ENCODE measurements at places on chromosomes 6 and 20.
A peak's percentile ranks its signal among the peaks of the same experiment; 100 is the strongest.

DNA sequence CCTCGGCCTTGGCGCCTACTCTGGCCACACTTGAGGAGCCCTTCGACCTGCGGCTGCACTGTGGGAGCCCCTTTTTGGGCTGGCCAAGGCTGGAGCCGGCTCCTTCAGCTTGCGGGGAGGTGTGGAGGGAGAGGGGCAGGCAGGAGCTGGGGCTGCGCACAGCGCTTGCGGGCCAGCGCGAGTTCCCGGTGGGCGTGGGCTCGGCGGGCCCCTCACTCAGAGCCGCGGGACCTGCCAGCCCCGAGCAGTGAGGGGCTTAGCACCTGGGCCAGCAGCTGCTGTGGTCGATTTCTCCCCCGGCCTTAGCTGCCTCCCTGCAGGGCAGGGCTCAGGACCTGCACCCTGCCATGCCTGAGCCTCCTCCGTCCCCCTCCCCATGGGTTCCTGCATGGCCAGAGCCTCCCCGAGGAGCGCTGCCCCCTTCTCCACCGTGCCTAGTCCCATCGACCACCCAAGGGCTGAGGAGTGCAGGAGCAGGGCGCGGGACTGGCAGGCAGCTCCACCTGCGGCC, 136.8 kb downstream of the EPHA7 start:
- DNase-seq: peak; percentile 74

GRCh38 chr6:43996618-43997344, 130.5 kb downstream of the MRPL14 start:
- no peak for DNase-seq

GRCh38 chr20:32535316-32535952, 49.7 kb downstream of the NOL4L start:
- no peak for DNase-seq

DNA sequence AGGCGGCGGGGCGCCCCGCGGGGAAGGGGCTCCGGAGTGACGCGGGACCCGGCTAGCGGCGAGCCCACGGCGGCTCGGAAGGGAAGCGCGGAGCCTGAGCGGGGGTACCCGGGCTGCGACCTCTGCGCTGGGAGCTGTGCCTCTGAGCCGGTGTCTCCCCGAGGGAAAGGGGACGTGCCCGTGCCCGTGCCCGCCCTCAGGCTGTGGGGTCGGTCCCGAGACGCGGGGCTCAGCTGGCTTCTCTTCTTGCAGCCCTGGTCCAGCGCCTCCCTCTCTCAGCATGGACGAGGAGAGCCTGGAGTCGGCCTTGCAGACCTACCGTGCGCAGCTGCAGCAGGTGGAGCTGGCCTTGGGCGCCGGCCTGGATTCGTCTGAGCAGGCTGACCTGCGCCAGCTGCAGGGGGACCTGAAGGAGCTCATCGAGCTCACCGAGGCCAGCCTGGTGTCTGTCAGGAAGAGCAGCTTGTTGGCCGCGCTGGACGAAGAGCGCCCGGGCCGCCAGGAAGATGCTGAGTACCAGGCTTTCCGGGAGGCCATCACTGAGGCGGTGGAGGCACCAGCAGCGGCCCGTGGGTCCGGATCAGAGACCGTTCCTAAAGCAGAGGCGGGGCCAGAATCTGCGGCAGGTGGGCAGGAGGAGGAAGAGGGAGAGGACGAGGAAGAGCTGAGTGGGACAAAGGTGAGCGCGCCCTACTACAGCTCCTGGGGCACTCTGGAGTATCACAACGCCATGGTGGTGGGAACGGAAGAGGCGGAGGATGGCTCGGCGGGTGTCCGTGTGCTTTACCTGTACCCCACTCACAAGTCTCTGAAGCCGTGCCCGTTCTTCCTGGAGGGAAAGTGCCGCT, 686 bp downstream of the ZGPAT start:
- peak; percentile 91 for DNase-seq

DNA sequence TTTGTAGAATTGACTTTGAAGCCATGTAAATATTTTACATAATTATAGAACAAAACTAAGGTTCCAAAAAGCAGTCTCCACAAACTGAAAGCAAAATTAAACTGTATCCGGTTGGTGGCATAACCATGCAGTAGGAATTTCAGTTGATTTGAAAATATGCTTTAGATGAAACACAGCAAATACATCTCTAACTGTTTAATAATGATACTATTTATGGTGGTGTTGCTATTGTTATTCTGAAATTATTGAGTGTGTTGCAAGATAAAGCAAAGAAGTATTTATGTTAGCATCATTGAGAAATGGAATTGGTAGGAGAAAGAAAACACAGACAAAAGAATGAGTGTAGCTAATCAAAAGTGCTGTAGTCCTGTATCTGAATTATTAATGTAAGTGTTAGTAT, 73.8 kb upstream of the MTHFD1L start:
- DNase-seq: no peak

DNA sequence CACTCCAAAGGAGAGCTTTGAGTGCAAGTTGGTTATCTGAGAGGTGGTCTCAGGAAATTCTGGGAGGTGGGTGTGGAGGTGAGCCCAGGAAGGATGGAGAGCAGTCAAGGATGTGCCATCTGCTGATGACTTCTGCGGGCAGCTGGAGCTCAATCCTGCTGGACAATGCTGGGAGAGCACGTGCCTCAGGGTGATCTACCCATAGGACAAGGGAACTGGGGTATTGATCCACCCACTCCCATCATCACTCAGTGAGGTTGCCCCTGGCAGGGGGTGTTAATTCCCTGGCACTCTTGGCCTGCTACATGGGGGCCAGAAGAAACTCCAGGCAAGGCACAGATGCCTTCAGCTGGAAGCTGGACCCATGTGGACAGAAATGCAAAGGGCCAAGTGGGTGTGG, 7.1 kb upstream of the ZBP1 start:
- no peak for DNase-seq

DNA sequence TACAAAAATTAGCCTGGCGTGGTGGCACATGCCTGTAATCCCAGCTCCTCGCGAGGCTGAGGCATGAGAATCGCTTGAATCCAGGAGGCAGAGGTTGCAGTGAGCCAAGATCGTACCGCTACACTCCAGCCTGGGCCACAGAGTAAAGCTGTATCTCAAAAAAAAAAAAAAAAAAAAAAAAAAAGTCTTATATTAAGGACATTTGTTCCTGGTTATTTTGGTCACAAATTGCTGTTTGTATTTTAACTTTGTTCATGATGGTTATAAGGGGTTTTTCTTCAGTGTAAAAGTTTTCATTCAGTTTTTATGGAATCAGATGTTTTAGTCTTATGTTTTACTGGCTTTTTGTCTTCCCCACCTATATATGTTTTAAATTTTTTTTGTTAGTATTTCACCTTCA, 13.9 kb downstream of the FILIP1 start:
- no peak for DNase-seq

DNA sequence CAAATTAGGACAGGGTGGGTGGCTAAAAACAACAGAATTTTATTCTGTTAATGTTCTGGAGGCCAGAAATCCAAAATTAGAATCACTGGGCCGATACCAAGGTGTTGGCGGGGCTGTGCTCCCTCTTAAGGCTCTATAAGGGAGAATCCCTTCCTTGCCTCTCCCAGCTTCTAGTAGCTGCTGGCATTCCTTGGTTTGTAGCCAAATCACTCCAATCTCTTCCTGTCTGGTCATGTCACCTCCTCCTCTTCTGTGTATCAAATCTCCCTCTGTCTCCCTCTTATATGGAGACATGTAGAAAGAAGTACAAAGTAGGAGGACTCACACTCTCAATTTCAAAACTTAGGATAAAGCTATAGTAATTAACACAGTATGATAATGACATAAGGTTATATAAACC, 102.9 kb upstream of the SIRPA start:
- no peak for DNase-seq

DNA sequence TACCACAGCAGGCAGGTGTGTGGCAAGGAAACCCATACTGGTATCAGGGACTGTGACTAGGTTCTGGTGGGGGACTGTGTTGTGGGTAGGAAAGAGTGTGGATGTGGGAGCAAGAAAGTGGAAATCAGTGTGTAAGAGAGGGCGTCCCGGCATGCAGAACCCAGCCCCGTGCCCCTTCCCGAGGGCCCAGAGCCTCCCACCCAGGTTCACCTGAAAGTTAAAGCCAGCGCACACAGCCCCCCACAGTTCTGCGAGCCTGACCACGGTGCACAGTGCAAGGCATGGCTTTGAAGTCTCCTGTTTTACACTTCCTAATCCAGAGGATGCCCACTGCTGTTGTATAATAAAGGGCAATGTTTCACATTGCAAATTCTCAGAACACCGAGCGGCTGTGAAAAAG, 22.7 kb downstream of the MAFB start:
- no peak for DNase-seq
